ENCODE measurements at places on chromosomes 5 and 9. TPM values are rescaled to one million over a fixed set of nuclear protein-coding genes. Genes with fewer than 3 reads are reported as not detected.

Gene ZDHHC11B
- total RNA-seq, result 0.14 TPM

Gene PRLR
- under 0.01 TPM for total RNA-seq

Gene CBY3
- not detected for total RNA-seq

Gene WDR31
- total RNA-seq, result 4.1 TPM

Gene ODF2
- 22.2 TPM for total RNA-seq

Gene DDX31
- 18.5 TPM for total RNA-seq

Gene INSL6
- not detected for total RNA-seq

Gene PCDHGC5
- 1.1 TPM for total RNA-seq

Gene FOXD4L5
- total RNA-seq, result under 0.01 TPM

Gene PLCXD3
- not detected for total RNA-seq

Gene OXCT1
- 34.9 TPM for total RNA-seq

Gene CRB2
- not detected for total RNA-seq

Measured in nasal cavity respiratory epithelium epithelial cell of viscerocranial mucosa (primary cell).